ENCODE measurements at places on chromosomes 16 and 17.

- DNase-seq = peak; percentile 86
These were observed at the start of gene DYNLRB2 for GRCh38 chr16:80540516-80541305. Gene DYNLRB2, plus strand, starts transcription at chr16:80540993. Its CDS starts 84 bp downstream, at chr16:80541077.

DNA sequence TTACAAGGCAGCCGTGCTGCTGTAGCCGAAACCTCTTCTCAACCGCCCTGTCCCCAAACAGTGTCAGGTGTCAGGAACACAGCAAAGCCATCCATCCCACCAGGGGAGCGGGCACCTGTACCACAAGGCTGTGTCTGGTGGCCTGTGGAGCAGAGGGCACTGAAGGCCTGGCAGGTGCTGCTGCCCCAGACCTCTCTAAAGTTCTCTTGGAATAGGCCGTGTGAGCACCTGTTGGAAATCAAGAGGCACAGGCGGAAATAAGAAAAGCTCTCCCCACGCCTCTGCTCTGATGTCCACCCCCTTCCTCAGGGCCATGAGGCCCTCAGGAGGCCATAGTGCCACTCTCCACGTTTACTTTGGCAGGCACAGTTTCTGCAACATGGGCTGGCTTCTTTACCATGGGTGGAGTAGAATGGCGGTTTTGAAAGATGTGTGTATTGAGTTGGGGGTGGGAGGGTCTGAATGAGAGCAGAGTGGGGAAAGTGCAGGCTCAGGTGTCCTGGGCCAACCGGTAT, 99.9 kb upstream of the ZNF750 start:
- no peak for DNase-seq

DNA sequence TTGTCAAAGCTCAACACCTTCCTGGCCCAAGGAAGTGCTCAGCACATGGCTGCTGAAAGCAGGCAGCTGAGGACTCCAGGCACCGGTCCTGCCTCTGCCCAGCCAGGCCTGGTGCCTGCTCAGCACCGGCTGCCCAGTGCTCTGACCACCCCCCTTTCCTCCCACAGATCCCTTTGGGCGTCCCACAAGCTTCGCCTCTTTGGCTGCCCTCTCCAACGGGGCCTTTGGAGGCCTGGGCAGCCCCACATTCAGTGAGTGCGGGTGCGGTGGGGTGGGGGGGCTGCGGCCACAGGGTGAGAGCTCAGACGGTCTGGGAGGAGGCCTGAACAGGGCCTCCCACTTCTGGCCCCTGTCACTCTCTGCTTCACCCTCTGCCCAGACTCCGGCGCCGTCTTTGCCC, 10.2 kb downstream of the FBRS start:
- DNase-seq = no peak

- DNase-seq = no peak
These were observed 20.3 kb upstream of the PECAM1 start for GRCh38 chr17:64410750-64411490.

- peak; percentile 87 for DNase-seq
These were observed 3.6 kb downstream of the CORO1A start for GRCh38 chr16:30186782-30187555.

GRCh38 chr16:74080311-74080710, 216.3 kb upstream of the PSMD7 start:
- no peak for DNase-seq
